ENCODE measurements at places on chromosomes 13 and 19.

GRCh38 chr19:29810504-29810871 lies 1.3 kb upstream of the CCNE1 start:
- peak; percentile 33 for DNase-seq

GRCh38 chr19:2556221-2557092 lies 80.5 kb downstream of the GADD45B start:
- DNase-seq = no peak

DNA sequence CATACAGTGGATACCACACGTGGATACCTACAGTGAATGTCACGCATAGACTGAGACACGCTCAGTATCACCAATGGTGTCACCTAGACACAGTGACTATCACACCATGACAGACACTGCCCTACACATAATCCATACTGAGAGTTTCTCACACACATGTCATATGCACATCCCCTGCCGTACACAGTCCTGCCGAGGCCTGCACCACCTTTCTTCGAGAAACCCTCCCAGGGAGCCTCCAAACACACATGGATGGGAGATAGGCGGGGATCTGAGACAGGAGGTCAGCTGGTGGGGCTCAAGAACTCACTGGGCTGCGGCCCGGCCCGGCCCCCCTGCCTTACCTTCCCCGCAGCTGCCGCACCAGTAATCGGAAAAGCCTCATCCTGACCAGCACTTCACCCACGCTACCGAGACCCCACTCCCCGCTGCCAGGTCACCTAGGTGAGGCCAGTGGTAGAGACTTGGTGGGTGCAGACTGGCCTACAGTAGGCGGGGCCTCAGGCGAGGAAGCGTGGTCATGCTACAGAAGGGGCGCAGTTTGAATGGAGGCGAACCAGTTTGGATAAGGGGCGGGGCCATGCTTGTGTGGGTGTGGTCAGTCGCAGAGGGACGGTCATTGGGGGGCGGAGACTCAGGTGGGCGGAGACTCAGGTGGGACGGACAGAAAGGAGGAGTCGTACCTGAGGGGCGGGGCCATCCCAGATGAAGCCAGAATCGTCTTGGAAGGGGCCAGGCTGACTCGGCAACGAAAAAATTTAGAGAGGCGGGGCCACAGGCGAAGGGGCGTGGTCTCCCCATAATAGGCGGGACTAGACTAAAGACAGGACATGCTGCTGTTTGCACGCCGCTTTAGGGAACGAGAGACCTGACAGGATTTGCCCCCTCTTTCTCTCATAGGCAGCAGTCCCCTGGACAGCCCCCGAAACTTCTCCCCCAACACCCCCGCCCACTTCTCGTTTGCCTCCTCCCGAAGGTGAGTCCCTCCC lies 2.1 kb downstream of the MAST1 start:
- DNase-seq = peak; percentile 77

DNA sequence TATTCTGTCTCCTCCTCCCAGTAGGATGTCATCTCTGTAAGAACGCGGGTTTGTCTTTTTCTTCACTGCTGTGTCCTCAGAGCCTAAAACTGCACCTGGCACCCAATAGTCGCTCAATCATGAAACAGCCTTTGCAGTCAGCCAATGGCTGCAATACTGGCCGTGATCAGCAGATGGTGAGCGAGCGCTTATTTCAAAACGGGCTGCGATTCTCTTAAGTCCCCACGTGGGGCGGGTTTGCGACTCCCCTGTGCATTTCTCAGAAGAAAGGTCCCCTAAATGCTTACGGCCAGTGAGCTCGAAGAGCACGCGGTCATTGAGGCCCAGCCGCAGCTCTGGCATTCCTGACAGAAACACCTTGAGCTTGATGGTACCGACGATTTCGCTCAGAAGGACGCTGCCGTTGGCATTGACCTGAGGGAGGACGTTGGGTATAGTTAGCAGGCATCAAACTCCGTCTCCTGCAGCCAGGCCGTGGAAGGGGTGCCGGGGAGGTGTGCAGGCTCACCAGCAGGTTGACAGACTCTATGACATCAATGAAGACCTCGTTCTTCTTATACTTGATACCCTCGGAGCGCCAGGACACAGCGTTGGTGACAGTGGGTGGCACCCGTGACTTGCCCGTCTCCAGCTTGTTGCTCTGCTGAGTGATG lies 6.0 kb downstream of the AP1M2 start:
- peak; percentile 85 for DNase-seq

- DNase-seq = peak; percentile 88
Measured at GRCh38 chr19:54168174-54168917, 4.6 kb downstream of the TMC4 start.

DNA sequence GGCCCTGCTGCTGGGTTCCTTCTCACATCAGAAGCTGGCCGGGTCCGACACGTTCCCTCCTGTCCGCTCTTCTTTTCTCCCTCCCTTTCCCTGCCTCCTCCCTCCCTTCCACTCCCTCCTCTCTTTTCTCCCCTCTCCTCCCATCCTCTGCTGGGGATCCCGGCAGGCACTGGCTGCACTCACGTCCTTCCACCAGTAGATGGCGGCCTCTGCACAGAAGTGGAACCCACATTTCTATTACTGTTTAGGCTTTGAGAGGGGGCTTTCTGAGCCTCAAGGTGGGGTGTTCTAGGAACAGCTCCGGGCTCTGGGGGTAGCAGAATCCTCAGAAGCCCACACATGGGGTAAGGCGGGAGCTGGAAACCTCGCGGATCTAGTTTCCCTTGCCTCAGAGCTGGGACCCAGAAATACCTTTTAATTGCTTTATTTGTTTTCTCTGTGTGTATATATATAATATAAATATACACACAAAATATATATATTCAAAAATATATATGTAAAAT lies 294.2 kb downstream of the ZNF536 start:
- DNase-seq = peak; percentile 25

- DNase-seq = no peak
Measured at GRCh38 chr13:40231751-40232150, 434.7 kb downstream of the FOXO1 start.

DNA sequence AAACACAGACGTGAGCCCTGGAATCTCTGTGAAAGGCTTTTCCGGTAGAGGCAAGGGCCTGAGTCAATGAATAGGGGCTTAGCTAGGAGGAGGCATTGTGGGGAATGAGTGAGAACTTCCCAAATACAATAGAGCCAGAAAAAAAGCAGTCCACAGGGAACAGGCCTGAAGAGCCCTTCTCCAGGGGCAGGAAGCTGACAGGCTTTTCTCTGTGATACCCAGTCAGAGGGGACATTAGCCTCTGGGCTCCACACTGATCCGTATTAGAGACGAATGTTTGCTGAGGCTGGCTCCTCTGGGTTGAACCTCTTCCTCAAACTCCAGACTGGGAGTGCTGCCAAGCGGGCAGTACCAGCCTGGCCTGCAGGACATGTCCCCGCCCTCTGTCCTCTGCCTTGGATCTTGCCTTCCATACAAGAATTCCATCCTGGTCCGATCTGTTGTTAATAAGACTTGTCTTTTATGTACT lies 2.3 kb downstream of the DHRS12 start:
- DNase-seq = peak; percentile 29

DNA sequence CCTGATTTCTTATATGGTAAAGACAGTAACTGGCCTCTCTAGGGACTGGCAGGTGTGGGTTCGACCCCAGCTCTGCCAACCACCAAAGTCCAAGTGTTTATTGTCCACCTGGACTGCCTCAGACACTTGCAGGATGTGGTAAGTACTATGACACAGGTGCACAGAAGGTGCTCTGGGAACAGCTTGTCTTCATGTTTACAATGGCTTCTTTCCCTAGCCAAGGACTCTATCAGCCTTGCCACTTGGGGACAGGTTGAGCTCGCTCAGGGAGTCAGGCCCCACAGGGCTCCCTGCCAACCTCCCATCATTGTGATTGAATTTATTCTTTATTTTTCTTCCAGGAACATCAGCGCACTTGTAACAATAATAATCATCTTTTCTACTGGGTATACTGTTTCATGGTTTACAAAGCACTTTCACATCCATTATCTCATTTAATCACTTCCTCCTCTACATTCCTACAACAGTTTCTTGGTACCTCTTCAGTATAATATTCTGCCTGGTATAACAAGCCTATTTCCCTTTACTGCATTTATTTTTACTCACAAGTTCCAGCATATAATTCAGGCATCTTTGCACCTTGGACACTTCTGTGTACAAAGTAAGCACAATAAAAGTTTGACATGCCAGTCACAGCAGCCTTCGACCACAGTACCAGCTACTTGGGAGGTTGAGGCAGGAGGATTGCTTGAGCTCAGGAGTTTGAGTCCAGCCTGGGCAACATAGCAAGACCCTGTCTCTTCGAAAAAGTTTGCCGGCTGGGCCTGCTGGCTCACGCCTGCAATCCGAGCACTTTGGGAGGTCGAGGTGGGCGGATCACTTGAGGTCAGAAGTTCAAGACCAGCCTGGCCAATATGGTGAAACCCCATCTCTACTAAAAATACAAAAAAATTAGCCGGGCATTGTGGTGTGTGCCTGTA lies 24.2 kb upstream of the GATAD2A start:
- no peak for DNase-seq

GRCh38 chr19:19562665-19563347 lies 24.7 kb downstream of the CILP2 start:
- no peak for DNase-seq

DNA sequence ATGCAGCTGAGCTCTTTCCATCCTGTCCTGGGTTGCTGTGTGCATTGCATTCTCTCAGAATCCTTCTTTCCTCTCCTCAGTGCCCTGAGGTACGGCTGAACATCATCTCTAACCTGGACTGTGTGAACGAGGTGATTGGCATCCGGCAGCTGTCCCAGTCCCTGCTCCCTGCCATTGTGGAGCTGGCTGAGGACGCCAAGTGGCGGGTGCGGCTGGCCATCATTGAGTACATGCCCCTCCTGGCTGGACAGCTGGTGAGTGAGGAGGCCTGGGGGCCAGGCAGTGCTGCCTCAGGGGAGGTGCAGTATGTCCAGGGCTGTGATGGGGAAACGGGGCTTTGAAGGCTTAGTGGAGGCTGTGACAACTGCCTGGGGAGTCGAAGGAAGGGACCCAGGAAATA lies 29.8 kb downstream of the PPP2R1A start:
- DNase-seq = no peak

GRCh38 chr13:74129500-74130191 lies 4.6 kb downstream of the KLF12 start:
- DNase-seq = peak; percentile 63

DNA sequence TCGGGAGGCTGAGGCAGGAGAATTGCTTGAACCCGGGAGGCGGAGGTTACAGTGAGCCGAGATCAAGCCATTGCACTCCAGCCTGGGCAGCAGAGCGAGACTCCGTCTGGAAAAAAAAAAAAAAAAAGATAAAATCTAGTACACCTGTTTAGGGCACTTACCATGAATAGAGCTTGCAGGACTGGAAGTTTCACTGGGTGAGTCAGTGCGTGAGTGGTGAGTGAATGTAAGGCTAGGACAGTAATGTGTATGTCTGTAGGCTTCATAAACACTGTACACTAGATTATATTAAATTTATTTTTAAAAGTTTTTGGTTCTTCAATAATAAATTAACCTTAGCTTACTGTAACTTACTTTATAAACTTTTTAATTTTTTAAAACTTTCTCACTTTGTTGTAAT lies 22.9 kb downstream of the PPP5C start:
- no peak for DNase-seq

DNA sequence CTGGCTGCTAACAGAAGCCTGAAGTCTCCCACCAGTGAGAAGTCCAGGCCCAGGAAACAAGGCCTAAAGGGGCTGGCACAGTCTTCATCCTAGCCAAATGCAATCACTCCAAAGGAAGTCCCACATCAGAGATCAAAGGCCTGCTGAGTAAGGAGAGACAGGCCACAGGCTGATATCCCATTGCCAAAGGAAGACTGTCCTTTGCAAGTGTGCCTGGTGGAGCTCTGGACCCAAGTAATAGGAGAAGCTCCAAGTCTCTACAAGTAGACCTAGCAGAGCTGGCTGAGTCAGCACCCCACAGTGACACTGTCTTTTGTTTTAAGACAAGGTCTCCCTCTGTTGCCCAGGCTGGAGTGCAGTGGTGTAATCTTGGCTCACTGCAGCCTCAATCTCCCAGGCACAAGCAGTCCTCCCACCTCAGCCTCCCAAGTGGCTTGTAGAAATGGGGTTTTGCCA lies 4.5 kb downstream of the DBP start:
- peak; percentile 65 for DNase-seq

DNA sequence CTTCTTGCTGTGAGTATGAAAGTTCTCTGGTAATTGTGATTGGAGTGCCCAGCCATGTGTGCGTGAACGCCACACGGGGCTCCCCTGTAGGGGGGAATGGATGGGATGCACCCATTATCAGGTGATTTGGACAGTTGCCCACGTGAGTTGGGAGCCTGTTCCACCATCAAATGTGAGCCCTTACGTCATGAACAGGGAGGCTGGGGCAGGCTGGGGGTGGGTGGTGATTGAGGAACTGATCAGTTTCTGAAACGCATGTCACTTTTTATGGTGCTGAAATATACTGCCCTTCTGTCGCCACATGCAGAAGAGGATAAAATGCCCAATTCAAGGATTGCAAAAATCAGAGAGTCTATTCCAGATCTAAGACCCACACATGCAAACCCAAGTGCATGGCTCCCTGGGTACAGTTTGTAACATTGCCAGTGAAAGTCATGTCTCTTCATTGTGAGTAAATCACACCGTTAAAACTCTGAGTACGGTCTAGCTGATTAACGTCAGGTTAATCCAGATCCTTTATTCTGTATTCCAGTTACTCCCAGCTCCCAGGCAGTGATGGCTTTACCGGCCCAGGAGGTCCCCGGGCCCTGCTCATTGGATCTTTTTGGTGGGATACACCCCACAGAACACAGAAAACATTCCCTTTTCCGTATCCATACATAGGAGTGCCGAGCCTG lies 90.2 kb downstream of the RAB20 start:
- DNase-seq = no peak

DNA sequence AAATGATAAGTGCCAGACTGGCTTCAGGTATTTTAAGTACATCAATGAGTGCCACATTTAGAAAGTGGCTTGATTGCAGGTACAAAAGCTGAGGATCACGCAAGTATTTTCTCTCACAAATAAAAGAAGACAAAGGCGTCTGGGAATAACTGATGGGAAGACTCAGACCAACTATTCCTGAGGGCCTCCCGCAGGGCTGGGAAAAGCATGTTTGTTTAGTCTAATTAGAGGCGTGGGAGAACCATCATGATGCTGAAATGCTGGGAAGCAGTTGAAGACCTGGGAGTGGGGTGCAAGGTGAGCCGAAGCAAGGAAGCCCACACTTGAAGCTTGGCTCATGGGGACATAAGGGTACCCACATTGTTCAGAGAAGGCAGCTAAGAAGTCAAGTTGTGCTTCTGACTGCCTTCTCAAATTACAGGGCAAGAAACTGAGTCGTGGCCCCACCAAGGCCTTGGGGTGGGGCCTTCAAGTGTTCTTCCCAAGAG lies 536.0 kb downstream of the MYO16 start:
- no peak for DNase-seq
